ENCODE measurements at places on chromosomes 13 and 19.

- DNase-seq, result no peak
Observed at GRCh38 chr13:24129914-24130774, 30.4 kb upstream of the SPATA13 start.

DNA sequence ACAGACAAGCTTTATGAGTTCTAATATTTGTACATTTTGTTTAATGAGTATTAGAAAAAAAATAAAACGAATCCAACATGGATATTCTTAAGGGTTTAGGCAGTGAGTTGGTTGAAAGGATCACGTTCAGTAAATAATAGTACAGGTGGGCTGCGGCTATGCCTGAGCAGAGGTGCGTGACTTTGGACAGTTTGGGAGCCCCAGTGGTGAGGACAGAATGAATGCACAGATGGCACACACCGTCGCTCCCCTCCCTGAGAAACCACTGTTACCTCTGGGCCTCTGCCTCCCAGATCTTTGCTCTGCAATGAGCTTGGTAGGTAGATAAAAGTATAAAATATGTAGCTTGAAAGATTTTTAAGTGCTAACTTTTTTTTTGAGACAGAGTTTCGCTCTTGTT, 153.3 kb downstream of the SIPA1L3 start:
- DNase-seq, result no peak

GRCh38 chr13:41059456-41060081, 1.7 kb upstream of the WBP4 start:
- DNase-seq, result peak; percentile 83

DNA sequence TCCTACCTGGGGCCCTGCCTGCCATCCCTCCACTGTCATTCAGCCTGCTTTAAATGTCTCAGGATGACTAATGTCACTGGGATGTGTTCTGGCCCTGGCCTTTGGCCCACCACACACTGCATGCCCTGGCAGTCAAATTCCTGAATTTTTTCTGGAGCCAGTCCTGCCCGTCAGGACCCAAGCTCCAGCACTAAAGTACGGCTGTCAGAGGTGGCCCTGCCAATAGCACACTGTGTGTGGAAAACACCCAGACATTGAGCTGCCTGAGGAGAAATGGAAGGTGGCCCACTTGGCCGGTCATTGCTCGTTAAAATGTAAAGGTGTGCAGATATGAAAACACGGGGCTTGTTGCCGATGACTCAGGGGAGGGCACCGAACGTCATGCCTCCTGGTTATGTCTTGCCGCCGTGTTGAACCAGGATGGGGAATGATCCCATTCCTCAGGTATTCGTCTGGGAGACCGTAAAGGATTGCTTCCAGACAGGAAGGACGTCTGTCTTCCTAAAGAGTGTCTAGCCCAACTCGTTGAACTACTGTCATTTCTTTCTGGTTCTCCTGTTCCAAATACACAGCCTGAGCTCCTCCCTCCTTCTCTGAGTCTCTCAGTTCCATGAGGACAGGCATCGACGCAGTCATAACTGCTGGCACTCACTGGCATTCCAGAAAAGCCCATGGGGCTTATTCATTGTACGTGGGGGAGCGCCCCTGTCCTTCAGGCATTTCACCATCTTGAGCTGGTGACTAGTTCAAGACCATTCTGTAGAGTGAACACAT, 40.6 kb downstream of the COL4A2 start:
- no peak for DNase-seq

- no peak for DNase-seq
Observed at GRCh38 chr19:5123646-5124045, 154.7 kb downstream of the KDM4B start.

GRCh38 chr13:73938372-73939070, 195.7 kb downstream of the KLF12 start:
- no peak for DNase-seq

DNA sequence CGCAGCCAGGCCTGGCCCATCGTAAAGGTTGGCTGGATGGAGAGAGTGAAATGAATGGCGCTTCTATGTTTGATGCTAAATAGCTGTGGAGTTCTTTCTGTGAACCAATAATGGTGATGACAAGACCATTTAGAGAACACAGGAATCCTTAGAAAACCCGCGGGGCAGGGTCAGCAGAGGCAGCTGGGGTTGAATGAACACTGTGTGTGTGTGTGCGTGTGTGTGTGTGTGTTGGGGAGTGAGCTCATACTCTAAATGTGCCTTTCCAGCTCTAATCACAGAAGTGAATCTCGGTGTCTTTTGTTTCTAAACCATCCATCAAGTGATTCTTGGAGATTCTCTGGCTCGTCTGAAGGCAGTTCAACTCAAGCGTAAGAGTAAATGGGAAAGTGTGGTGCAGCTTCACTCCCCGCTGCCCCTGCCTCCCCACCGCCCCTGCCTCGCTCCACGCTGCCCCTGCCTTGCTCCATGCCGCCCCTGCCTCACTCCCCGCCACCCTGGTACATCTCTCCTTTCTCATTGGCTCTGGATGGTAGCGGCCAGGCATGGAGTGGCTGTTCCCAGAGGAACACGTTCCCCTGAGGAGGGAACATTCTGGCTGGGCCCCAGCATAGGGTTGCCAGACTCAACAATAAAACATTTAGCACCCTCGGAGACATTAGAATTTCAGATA, 21.2 kb downstream of the TMPRSS9 start:
- DNase-seq, result no peak

DNA sequence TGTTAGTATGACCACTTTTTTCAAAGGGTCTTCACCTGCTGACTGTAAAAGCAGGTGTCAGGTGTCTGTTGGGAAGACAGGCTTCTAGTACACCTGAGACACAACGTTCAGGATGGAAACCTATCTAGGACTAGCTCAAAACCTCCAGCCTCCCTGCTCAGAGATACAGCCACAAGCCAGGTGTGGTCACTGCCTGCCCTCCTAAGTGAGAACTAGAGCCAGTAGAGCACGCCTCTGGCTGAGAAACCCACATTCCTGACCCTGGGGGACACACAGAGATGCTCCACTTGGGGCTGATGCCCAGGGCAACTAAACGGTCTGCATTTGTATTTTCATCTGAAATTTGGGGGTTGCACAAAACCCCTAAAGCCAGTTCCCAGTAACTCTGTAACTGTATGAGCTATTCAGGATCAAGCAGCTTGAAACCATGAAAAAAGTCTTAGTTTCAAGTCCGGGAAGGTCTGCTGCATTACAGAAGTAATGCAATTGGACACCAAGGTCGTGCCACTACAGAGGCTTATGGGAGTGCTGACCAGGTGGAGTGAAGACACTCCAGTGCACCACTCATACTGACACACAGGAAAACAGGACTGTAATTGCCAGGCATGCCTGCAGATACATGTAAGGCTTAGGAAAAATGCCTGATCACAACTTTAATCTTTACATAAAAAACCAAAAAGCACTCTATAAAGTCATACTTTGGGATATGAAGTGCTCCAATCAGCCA, 27.8 kb downstream of the ANKRD10 start:
- DNase-seq, result no peak

DNA sequence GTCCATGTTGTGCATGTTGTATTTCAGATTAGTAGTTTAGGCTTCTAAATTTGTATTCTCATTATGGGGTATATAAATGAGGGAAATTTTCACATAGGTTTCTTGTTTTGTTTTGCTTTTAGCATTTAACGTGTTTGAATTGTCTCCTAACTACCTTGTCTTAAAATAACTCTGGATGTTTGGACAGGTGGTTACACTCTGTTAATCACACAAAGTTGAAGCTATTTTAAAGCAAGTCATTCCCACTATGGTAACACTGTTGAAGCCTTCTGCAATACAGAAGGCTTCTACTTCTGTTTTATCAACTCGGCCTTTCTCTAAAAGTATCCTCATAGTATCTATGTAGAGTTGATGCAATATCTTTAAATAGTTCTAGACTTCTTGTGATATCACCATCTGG, 245.3 kb upstream of the HTR2A start:
- DNase-seq, result no peak
